ENCODE measurements at places on chromosomes 5 and 9. TPM values are rescaled to one million over a fixed set of nuclear protein-coding genes. Genes with fewer than 3 reads are reported as not detected.

STOML2 gene
- total RNA-seq: 35.6 TPM

RLN1 gene
- 1.3 TPM for total RNA-seq

DBH gene
- total RNA-seq: 0.91 TPM

CNTFR gene
- total RNA-seq: 18.6 TPM

MYMK gene
- not detected for total RNA-seq

PTPDC1 gene
- 22.9 TPM for total RNA-seq

CDO1 gene
- 63.2 TPM for total RNA-seq

POLR1E gene
- 22.1 TPM for total RNA-seq

CDC25C gene
- total RNA-seq: 5.1 TPM

EFCAB9 gene
- total RNA-seq: not detected

Data from cerebellum (tissue), 4 donors.